ENCODE measurements at places on chromosomes 1 and 21.

DNA sequence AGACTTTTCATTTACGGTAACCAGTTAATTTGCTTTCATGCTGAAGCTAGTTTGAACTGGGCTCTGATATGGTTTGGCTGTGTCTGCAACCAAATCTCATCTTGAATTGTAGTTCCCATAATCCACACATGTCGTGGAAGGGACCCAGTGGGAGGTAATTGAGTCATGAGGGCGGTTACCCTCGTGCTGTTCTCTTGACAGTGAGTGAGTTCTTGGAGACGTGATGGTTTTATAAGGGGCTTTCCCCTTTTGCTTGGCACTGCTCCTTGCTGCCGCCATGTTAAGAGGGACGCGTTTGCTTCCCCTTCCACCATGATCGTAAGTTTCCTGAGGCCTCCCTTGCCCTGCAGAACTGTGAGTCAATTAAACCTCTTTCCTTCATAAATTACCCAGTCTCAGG lies 10.3 kb upstream of the FHAD1 start:
- no peak for DNase-seq

- no peak for DNase-seq
Measured at GRCh38 chr1:26696654-26697430, 1.0 kb downstream of the ARID1A start.

DNA sequence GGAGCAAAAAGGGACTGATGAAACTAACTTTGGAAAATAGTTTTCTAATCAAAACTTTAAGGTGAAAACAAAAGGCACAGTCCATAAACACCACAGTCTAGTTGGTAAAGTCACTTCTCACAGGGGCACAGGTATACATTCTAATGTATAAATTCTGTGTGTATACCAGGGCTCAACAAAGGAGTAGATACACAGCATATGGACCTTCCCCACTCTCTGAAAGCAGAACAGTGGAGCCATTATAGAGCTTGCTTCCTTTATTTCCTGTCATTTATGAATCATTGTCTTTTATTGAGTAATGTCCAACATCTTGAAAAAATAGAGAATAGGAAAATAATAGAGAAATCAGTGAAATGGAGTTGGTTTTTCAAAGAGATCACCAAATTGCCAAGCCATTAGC lies 746.5 kb upstream of the CHRM3 start:
- no peak for DNase-seq

DNA sequence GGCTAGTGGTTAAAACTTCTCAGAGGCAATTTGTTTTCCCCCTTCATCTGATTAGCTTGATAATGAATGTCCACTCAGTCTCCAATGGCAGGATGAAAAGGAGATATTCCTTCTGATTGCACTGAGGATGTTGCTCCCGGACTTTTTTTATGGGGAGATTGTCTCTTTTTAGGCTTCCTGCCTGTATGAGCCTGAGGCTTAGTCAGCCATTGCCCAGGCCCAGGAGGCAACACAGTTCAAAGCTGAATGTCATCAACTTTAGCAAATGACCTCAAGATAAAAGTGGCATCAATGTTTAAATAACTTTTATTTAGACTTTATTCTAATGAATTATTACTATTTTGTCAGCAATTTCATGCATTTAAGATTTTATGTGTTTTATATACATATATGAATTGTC lies 162.9 kb upstream of the PTBP2 start:
- DNase-seq = no peak

DNA sequence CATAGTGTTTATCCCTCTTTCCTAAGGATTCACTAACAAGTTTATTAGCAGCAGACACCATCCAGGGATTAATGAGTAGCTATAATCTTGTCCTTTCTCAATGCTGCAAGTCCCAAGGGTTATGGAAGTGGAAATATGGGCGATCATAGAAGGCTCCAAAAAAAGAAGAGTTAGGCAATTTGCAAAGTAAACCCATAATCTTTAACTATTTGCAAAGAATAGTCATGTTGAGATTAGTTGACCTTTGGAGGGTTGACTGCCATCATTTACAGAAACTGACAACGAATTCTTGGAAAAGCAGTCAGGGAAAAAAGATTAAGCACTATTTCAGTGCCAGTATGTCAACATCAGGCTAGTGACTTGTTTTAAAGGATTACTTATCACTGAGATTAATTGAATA lies 169.9 kb downstream of the KCNT2 start:
- DNase-seq = no peak

DNA sequence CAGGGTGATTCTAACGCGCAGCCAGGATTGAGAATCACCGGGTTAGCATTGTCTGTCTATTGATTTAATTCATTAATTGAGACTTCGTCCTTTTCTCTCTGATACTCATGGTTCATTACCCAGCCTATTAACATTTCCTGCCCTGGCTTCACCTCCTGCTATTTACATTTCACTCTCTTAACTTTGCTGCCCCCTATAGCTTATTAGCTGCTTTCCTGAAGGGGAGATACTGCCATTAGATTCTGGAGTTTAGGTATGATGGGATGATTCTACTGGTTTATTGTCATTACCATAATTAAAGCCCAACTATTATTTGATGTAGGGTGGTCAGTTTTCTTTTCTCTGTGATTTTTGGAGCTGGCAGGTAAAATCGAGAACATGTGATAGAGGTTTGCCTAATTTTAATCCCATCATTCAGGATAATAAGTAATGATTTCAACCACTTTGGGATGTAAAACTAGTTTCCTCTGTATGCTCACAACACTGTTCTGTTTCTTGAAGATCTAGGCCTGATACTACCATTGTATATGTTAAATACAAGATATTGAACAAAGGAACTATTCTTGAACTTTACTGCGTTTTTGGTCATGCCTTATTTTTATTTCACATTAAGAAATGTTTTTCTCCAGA lies 6.4 kb downstream of the PPP2R5A start:
- DNase-seq = peak; percentile 59

DNA sequence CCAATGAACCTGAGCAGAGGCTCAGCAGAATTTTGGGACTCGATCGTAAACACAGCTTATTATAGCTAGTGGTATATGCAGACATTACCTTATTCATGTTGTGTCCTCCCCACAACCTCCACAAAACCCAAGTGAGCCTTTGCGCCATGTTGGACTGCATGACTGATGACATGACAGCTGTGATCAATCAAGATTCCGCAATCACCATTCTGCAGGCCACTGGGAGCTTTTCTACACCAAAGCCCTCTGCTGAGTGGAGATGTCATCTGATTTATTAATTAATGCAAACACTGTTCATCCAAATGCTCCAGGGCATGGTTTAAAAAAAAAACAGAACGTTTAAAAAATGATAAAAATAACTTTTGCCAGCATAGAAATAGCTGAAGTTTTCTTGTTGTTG lies 7.9 kb upstream of the SRP9 start:
- peak; percentile 44 for DNase-seq

GRCh38 chr1:65437616-65438015 lies 17.1 kb downstream of the LEPR start:
- DNase-seq = no peak

- no peak for DNase-seq
Measured at GRCh38 chr1:188394677-188395076, 1565.9 kb downstream of the PLA2G4A start.

DNA sequence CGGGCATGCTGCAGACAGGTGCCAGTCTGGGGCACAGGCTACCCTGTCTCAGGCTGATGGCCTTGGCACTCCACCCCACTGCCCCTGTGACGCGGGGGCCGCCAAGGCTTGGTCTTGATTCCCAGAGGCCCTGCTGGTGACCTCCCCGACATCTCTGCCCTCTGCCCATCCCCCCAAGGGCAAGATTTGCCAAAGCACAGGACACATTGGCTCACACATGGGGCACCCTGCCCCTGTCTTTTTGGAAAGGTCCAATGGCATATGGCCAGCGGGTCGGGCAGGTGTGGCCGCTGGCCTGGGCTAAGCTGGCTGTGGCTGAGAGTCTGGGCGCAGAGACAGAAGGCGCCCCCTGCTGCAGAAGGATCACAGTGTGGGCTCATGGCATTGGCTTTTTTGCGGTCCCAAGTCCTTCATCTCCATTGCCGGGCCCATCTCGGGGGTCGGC lies 4.6 kb downstream of the MIB2 start:
- DNase-seq = no peak

DNA sequence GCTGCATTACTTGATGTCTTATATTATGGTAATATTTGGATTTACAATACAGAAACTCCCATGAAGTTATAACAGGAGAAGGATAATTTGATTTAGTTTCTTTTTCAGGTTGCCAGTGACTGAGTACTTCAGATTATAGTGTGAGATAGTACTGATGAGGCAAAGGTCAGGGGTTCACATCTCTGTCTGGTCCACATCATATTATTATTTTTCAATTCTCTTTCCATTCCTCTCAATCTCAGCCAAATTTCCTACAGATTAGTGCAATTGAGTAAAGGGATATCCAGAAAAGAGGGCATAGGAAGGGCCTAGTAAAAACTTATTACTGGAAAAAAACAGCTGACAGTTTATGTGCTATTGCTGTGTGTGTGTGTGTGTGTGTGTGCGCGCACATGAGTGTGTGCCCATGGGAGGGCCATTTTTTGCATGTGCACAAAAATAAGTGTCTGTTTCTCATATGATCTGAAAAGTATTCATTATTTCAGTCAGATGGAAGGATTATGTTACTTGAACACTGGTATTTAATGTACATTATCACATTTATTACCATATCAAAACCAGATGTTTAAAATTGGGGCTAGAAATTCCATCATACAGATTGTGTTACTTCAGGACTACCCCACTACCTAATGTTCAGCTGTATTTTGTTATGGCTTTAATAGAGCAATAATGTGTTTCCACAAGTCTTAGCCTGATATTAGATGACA lies 78.3 kb upstream of the KCNK2 start:
- DNase-seq = peak; percentile 79

DNA sequence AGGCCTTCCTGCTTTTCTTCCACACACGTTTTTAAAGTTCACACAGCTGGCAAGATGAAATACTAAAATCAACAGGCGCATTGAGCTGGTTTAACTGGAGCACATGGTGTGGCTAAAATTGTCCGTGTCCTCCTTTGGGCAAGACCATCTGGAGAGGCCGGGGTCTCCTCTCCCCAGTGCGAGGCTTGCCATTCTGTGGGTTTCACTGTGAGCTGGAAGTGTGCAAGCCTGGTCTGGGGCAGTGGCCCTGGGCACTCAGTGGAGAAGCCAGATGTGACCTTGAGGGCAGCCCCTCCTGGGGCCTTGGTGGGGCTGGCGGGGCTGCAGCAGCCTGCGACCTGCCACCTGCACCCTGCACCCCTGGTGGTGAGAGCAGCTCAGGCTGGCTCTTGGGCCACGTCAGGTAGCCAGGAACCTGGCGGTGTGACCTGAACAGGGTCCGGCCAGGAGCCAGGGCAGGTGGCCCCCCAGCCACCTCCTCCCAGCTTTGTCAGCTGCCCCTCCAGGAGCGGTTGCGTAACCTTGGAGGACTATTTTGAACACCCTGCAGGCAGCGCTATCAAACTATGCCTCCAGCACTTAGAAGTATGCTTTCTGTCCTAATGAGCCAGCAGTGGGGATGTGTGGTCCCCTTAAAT lies 52.4 kb downstream of the SLC37A1 start:
- no peak for DNase-seq

DNA sequence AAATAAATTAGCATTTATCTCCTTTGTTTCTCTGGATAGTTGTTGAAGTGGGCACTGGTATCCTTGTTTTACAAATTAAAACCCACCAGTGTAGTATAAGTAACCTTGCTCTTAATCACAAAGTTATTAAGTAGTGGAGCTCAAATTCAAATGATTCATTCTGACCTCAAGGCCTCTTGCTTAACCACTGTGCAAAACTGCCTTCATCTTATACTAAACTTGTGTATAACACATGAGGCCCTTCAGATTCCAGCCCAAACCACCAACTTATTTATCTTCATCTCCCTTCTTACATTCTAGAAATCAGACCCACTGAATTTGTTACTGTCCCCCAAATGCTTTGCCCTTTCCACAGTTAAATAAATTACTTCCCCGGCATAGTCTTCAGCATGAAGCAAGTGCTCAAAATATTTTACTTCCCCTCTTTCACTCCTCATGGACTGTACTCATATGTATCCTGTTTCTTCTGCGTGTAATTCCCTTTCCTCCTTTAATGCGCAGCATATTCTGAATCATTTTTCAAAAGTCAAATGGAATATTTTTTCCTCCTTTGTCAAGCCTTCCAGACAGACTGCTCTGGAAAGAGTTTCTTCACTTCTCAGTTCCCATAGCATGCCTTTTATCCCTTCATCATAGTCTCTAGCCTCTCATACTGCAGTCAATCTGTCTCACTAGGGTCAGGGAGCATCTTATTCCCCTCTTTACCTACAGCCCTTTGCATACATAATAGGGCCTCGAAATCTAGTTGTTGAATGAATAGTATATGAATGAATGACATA lies 19.0 kb upstream of the DNASE2B start:
- DNase-seq = peak; percentile 76

DNA sequence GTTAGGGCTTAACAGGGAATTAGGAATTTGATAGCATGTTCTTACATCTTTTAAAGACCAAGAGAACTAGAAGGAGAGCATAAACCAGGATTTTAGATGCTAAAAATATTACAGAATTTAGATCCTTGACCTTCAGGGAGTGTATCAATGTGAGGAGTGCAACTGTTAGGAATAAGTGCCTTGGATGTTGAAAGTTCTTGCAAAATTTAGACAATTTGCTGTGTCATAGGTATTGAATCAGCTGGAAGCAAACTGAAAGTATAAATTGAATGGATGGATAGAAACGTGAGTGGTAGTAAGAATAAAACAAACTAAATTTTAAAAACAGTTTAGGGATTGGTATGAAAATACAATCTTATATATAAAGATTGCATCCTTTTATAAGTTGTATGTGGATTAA lies 27.7 kb downstream of the PPP1R12B start:
- peak; percentile 9 for DNase-seq

GRCh38 chr1:222529916-222530315 lies 18.0 kb downstream of the HHIPL2 start:
- no peak for DNase-seq

DNA sequence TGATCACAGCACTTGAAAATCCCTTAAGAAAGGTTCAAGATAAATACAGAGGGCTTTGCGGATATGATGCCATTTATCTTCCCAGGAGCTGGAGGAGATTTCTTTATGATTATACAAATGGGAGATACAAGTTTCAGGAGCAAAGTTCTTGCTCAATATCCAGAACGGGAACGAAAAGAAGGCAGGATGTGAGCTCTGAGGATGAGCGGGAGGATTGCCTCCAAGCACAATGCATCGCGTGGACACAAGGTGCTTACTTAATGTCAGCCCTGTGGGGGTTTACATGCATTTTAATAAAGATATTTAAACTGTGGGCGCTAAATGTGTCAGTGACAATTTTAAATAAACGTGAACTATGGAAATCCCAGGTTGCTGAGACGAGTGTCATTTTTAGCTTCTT lies 59.0 kb downstream of the SYT6 start:
- no peak for DNase-seq

DNA sequence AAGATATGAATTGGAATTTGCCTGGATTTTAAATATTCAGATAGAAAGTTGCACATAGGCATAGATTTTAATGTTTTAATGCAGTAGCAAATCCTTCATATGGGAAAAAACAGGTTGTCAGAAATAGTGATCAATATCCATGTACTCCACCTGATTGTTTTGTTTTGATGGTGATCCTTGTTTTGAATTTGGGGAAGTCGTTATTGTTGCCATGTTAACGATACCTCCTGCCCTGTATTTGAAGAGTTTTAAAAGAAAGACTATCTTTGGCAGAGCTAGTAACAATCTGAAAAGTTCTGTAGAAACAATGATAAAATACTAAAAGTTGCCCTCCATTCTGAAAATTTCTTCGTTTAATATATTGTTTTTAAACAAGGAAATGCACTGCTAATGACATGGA lies 1.1 kb downstream of the CEP350 start:
- DNase-seq = no peak
